ENCODE measurements at places on chromosomes 16 and 17.
A peak's percentile ranks its signal among the peaks of the same experiment; 100 is the strongest.

GRCh38 chr17:44451832-44452231, 51.4 kb downstream of the GPATCH8 start:
- H3K4me3 ChIP-seq: no peak overlapping the region
- peaks cover 21% of the 10 kb centered on the region for H3K36me3 ChIP-seq
- H3K27me3 ChIP-seq: no peaks in the 10 kb centered on the region
- H3K4me1 ChIP-seq: no peaks in the 10 kb centered on the region
- no peak for DNase-seq

DNA sequence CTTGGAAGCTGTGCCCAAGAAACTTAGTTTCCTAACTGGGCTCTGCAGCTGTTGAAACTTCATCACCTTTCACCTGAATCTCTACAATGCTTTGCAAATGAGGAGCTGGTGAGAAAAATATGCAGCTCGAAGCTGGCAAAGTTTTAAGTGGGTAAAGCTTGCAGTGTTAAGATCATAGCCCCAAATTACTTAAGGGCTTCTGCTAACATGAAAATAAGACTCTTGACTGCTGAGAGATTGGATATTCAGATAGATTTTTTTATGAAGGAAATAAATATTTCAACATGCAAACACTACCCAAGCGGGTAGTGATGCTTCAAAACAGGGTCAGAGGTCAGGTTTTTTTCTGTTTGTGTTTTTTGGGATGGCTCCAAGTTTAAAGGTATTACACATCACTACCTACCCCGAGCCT, 278.7 kb downstream of the FTO start:
- DNase-seq: no peak
- H3K36me3 ChIP-seq: no peaks in the 10 kb centered on the region
- no peaks in the 10 kb centered on the region for H3K4me1 ChIP-seq
- no peaks in the 10 kb centered on the region for H3K27me3 ChIP-seq
- H3K27ac ChIP-seq: no peak overlapping the region

- no peak for DNase-seq
- no peak overlapping the region for H3K27ac ChIP-seq
- H3K36me3 ChIP-seq: no peaks in the 10 kb centered on the region
Measured at GRCh38 chr16:67015313-67015731, 13.6 kb upstream of the CBFB start.

GRCh38 chr17:1490643-1491442, 1.6 kb downstream of the MYO1C start:
- DNase-seq: no peak
- H3K36me3 ChIP-seq: peaks cover 13% of the 10 kb centered on the region
- H3K27ac ChIP-seq: peak overlapping the region; percentile 57
- H3K27me3 ChIP-seq: no peaks in the 10 kb centered on the region
- peak overlapping the region; percentile 73 for H3K4me3 ChIP-seq

DNA sequence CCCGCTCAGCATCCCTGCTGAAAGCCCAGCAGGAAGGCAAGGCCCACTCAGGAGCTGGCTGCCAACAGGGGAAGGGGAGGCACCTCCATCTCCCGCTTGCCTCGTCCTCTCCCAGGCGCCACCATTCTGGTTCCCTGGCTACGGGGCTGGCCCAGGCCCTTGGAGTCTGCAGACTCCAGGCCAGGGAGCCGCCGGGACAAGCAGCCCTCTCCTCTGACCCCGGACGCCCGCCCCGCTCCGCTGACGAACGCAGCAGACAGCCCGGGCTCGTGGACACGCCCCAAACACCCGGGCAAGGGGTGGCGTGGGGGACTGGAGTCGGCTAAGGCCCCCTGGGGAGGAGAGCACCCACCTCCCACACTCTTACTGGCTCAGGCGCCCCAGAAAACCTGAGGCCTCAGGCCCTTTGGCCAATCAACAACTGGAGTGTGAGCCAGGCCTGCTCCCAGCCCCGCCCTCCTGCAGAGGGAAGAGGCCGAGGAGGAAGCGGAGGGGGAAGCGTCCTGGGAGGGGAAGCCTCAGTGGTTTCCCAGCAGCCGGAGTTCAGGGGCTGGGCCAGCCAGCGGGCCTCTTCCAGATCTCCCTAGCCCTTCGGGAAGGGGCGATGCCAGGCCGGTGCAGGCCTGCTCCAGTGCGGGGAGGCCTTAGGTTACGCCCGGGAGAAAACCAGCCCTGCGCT, 4.2 kb downstream of the MNT start:
- peak overlapping the region; percentile 13 for H3K4me3 ChIP-seq
- DNase-seq: peak; percentile 90
- peak overlapping the region; percentile 54 for H3K27ac ChIP-seq
- peaks cover 4% of the 10 kb centered on the region for H3K36me3 ChIP-seq
- no peaks in the 10 kb centered on the region for H3K27me3 ChIP-seq
